ENCODE measurements at places on chromosomes 16 and 17.
A peak's percentile ranks its signal among the peaks of the same experiment; 100 is the strongest.

DNA sequence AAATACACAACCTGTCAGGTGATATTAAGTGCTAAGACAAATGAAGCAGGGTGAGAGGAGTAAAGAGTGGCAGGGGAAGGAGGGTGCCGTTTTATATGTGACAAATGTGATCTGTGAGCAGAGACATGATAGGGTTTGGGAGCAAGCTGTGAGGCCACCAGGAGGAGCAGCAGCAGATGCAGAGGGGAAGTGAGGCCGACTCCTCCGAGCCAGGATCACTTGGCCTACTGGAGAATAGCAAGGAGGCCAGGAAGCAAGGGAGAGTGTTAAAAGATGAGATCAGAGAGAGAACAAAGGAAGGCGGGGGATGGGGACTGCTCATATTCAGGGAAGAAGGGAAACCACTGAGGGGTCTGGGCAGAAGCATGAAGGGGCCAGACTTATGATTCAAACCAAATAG, 129.4 kb downstream of the TANGO6 start:
- no peak for DNase-seq

GRCh38 chr17:69637446-69638156, 223.1 kb downstream of the MAP2K6 start:
- DNase-seq: no peak

- DNase-seq: no peak
These were observed 2.8 kb upstream of the SPATA2L start for GRCh38 chr16:89704281-89704680.

DNA sequence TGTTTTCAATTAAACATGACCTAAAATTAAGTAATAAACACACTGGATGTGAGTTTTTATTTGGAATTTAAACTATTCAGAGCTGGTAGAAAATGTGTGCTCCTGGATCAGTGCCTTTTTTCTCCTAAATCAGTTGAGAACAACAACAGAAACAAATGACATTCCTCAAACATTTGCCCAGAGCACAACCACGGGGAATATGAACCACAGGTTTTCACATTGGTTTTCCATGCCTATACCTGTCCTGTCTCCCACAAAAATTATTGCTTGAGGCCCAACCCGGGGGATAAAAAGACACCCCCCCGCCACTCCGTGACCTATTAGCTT, 6.8 kb downstream of the HSBP1 start:
- no peak for DNase-seq

- DNase-seq: no peak
These were observed 7.7 kb downstream of the CEP20 start for GRCh38 chr16:15880434-15881308.

DNA sequence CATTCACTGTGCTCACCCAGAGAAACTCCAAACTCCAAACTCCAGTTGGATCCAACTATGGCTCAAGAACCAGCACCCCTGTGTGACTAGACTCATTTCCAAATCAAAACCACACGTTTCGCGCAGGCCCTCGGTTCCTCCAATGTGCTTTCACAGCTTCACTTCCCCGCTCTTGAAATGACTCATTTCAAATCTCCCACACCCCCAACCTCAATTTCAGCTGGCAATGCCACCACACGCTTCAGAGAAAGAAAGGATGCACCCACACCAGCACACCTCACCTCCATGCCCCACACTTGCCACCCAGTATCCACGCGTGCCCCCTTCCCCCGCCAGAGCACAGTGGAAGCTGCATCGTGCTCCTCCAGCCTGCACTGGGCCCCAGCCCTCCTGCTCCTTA, 9.0 kb downstream of the TMEM92 start:
- DNase-seq: no peak

DNA sequence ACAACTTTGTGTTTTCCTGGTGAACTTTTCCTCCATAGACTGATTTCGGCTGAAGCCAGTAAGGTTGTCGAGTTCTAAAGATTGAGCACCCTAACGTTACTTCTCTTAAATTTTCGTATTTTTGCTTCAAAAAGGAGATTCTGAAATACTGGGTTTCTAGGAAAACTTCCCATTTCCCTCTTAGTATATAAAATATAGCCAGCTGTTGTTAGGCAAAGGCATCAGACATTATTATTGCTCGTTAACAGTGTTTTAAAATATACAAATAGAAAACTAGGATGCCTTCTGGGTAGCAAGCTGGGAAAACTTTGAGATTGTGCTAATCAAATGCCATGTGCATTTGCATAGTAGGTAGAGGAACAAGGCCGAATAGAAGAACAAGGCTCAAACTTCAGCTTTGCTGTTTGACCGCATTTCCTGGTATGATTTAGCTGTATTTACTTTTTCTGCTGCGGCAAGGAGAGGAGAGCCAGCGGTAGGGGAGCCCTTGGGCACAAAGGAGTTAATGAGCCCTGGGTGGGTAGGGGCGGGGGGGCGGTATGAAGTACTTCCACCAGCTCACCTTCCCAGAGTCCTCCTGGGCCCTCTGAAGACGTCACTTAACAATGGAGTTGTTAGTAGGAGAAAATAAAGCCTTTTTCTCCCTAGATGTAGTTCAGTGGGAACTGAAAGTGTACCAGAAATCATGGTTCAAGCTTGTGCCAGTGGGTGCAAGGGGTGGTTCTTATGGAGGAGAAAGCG, 151.9 kb downstream of the MSI2 start:
- no peak for DNase-seq

DNA sequence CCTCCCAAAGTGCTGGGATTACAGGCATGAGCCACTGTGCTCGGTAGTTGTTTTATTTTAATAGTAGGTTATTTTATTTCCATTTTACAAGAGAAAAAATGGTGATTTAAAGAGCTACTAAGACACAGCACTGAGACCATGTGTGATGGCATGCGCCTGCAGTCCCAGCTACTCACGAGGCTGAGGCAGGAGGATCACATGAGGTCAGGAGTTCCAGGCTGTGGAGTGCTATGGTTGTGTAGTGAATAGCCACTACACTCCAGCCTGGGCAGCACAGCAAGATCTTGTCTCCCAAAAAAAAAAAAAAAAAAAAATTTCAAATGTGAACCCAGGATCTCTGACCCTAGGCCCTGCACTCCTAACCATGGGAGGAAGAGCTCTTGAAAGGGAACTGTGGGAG, 3.7 kb downstream of the SERPINF1 start:
- no peak for DNase-seq

DNA sequence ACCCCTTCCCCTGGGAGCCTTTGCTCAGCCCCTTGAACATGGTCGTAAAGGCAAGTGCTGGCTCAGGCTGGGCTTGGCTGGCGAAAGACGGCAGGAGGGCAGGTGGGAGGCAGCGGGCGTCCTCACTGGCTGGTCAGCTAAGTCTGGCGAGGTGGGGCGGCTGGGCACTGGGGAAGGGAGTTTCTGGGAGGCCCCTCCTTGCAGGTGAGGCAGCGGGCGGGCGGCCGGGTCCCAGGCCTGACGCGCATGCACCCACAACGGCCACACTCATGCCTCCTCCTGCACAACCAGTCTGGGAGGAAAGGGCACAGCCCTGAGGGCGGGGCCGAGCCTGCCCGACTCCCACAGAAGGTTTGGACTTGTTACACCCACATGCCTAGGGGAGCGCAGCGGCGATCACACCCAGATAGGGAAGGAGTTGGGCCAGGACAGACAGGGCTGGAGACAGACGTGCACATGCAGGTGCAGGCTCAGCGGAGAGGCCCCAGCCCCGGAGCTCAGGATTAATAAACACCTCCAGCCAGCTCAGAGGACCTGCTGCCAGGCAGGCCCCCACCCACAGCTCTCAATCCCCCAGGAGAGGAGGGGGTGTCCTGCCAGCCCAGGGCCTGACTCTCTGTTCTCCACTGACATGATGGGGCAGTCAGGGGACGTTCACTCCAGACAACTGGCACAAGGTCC, at the start of gene EVPL:
Gene EVPL, minus strand, starts transcription at position 148 of the 681 bp plus-strand sequence. Its CDS starts 108 bp downstream, at position 40.
- no peak for DNase-seq

DNA sequence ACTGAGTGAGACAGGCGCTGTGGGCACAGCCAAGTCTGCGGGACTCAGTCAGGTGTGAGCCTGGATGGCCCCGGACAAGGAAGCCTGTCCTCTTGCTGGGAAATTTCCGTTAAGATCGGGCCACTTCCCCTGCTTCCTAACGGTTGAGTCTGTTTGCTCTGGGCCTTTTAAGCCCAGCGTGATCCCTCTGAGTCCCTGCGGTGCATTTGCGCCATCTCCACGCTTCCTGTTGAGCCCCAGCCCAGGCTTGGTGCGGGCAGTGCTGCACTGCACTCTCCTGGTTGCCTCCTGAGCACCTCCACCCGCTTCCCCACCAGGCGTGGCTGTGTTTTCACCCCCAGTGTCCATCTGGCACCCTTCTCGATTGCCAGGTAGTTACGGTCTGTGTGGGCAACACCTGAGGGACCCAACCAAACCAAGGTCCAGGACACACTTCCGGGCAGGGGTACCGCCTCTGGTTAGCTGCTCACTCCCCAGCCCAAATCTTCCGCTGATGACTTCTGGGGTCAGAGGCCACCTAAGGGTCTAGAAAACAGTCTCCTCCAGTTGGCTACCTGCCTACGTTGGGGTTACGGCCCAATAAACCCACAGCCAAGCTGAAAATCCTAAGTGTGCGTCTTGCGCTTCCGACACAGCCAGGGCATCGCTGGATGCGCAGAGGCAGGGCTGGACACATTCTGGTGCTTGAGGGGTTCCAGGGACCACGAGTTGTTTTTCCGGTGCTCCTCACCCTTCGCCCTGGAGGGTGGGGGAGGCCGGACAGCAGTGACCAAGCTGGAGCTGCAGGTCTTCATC, 1.4 kb upstream of the SLC25A10 start:
- no peak for DNase-seq

DNA sequence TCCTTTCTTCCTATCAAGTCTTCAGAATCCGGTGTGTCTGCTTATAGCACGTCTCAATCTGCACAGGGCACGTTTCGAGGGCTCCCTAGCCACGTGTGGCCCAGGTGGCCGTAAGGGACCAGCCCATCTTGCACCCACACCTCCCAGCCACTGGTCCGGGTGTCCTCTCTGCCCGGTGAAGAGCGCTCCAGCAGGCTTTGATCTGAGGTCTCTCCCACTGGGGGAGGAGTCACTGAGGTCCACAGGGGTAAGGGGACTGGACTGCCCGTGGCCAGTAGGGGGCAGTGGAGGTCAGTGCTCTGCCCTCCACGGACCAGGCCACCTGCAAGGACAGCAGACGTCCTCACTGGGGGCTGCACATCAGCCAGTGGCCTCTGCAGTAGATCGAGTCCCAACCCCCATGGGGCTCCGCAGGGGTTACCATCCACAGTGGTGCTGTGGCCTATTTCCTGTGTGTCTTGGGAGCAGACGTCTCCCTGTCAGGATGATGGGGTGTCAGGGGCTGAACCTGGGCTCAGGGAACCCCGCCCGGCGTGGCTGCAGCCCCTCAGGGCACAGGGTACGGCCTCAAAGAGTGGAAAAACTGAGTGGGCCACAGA, 204.1 kb upstream of the CIBAR2 start:
- no peak for DNase-seq

DNA sequence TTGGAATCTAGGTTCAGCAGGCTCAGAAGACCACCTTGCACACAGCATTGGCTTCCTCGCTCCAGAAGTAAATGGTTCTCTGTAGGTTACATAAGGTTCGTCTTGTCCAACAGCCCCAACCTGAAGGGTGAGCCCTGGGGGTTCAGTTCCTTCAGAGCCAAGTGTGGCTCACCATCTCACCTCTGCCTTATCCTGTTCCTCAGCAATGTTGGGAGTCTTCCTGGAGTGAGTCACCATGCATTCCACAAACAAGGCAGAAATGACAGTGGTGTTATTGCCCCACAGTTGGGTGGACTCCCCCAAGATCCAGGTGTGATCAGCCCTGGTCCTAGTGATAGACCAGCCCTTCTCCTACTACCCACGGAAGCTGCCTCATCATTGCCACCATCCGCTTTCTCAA, 26.8 kb upstream of the SMPD3 start:
- DNase-seq: no peak

DNA sequence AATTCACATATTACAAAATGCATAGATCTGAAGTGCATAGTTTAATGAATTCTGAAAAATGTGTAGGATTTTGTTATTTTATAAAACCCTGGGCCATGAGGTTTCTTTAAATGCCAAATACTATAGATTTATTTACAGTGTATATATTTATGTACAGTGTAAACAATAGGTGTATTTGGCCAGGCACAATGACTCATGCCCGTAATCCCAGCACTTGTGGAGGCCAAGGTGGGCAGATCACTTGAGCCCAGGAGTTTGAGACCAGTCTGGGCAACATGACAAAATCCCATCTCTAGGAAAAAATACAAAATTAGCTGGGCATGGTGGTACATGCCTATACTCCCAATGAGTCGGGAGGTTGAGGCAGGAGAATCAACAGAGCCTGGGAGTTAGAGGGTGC, 249.4 kb downstream of the PRKCA start:
- DNase-seq: no peak

GRCh38 chr17:52106638-52107261, 51.8 kb downstream of the CA10 start:
- DNase-seq: peak; percentile 2

GRCh38 chr17:77115947-77116346, 24.8 kb upstream of the SEC14L1 start:
- DNase-seq: no peak

GRCh38 chr17:12078791-12079190, 58.1 kb downstream of the MAP2K4 start:
- DNase-seq: no peak

GRCh38 chr16:84729716-84730320, 30.0 kb downstream of the USP10 start:
- no peak for DNase-seq

- DNase-seq: no peak
These were observed 21.2 kb downstream of the LIG3 start for GRCh38 chr17:35001549-35001948.

GRCh38 chr17:79647456-79647915, 36.6 kb upstream of the RBFOX3 start:
- DNase-seq: no peak

- no peak for DNase-seq
These were observed 13.8 kb downstream of the YWHAE start for GRCh38 chr17:1386265-1386664.

GRCh38 chr17:68102318-68102758, 66.8 kb downstream of the KPNA2 start:
- no peak for DNase-seq

- no peak for DNase-seq
These were observed 20.1 kb downstream of the UNC119 start for GRCh38 chr17:28532050-28532960.

DNA sequence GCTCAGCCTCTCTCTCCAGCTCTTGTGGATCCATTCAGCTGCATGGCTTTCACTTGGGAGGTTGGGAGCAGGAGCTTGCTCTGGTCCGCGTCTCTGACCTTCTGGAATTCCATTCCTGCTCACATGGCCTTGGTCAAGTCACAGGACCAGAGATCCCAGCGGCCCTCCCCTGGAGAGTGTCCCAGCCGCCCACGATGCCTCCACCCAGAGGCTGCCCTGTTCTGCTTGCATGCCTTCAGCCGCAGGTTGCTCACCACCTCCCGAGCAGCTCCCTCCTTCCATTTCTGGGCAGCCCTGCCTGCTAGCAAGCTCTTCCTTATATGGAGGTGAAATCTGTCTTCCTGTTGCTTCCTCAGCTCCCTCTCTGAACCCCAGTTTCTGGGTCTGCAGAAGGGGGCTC, 32.6 kb downstream of the RAI1 start:
- DNase-seq: no peak
